ENCODE measurements at places on chromosomes 13 and 19.

DNA sequence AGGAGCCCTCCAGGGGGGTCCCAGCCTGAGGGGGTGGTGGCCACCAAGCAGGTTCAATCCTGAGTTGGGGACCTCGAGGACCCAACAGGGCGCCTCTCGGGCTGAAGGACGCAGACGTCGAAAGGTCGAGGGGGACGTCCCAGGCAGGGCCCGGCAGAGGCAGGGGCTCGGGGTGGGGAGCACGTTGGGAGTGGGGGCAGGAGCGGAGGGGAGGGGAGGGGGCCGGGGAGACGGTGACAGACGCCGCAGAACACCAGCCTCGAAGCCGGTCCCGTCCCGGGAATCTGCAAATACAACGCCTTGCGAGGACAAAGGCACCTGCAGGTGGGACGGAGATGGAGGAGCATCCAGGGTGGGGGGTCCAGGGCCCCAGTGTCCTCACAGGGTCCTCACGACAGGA, 4.1 kb downstream of the FGF22 start:
- no peak for DNase-seq

DNA sequence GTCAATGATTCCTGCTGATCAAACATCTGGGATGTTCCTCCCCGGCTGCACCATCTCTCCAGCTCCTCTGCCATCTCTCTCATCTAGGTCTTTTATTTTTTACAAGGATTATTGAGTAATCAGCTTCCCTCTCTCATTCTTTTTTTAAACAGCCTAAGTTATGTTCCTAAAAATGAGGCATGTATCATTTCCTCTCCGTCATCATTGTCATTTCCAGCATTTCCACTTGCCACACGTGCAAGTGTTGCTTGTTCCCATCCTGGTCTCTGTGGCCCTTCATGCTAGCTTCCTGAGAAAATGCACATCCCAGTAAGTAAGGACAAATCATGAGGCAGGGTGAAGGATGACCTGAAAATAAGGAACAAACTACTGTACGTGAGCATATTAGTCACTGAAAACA, 102.7 kb upstream of the POSTN start:
- DNase-seq = no peak

GRCh38 chr13:19182536-19182935, 912 bp upstream of the TUBA3C start:
- no peak for DNase-seq

- DNase-seq = no peak
Observed at GRCh38 chr13:63149375-63149774, 1733.7 kb upstream of the PCDH20 start.

- DNase-seq = peak; percentile 23
Observed at GRCh38 chr13:41428155-41428554, 29.2 kb upstream of the RGCC start.

- peak; percentile 10 for DNase-seq
Observed at GRCh38 chr19:1315470-1316166, 29.9 kb downstream of the EFNA2 start.

GRCh38 chr13:29802621-29803020, 47.8 kb downstream of the UBL3 start:
- DNase-seq = no peak

GRCh38 chr19:31261603-31262212, 87.5 kb downstream of the TSHZ3 start:
- no peak for DNase-seq

- DNase-seq = peak; percentile 86
Observed at GRCh38 chr13:99434258-99434788, 66.9 kb upstream of the TM9SF2 start.

DNA sequence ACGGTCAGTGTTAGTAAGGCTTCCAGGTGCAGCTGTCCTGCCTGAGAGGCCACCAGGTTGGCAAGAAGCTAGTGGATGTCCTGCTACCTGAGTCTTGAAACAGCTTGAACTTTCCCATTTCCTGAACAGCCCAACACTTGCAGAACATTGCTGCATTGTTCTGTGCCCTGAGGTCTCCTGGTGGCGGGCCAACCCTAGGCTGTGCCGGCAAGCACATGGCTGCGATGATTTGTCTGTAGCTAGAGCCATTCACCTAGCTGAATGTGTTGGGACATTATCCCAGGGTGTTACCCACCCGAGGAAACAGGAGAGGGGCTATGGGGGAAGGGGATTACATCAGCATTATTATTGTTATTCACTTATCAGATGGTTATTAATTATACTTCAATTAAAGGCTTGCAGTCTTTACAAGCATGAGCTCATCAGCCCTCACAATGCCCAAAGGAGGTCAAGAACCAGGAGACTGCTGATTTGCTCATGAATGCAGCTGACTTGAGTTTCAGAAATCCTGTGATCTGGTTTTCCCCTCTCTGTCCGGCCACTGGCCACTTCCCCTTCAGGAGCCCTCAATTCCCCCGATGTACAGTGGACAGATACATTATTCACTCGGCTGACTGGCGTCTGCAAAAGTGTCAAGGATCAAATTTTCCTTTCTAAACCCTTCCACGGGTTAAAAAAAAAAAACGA, 187.6 kb upstream of the TSC22D1 start:
- no peak for DNase-seq

- DNase-seq = no peak
Observed at GRCh38 chr19:31214997-31215396, 134.2 kb downstream of the TSHZ3 start.

GRCh38 chr19:39843919-39844793, 2.0 kb downstream of the FBL start:
- no peak for DNase-seq

DNA sequence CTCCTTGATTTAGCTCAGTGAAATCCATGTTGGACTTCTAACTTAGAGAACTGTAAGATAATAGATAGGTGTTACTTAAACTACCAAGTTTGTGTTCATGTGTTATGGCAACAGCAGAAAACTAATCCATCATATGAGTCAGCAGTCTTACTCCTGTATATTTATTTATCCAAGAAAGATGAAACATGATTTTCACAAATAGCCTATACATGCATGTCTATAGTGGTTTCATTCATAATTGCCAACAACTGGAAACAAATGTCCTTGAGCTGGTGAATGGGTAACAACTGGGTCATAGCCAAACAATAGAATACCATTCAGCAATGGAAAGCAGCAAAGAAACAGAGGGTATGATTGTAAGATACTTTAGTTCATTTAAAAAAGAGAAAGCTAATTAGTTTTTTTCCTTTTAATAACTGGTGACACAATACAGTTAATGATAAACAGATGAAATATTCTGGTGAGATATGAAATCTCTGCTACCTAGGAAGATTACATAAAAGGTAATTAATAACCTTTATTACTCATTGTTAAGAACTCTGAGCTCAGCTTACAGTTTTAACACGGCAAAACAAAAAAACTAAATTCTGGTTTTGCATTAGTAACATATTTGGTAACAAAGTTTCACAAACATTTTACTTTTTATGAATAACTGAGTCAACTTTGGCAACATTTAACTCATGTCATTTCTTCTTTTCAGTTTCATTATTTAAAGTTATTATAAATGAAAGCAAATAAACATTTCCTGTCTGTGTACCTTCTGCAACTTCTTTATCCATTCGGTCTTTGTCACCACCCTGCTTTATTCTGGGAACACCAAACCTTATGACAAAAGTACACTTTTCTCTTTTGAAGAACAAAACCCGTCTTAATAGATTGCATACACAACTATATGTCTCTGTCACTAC, 181.3 kb downstream of the LIG4 start:
- DNase-seq = no peak

DNA sequence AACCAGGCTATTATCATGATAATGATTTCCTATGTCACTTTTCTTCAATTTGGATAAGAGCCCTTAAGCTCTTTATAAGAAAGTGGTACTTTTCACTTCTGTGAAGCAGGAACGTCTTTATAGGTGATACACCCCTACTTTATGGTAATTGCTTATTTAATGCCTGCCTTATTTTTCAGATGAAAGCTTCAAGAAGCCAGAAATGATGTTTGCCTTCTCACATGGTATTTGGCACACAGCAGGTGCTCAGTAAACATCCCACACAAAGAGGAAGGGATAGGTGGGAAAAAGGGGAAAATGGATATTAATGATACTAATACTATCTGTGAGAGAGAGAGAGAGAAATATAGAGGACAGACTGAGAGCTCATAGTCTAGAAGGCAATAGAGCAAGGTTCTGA, 29.0 kb upstream of the WASF3 start:
- no peak for DNase-seq

DNA sequence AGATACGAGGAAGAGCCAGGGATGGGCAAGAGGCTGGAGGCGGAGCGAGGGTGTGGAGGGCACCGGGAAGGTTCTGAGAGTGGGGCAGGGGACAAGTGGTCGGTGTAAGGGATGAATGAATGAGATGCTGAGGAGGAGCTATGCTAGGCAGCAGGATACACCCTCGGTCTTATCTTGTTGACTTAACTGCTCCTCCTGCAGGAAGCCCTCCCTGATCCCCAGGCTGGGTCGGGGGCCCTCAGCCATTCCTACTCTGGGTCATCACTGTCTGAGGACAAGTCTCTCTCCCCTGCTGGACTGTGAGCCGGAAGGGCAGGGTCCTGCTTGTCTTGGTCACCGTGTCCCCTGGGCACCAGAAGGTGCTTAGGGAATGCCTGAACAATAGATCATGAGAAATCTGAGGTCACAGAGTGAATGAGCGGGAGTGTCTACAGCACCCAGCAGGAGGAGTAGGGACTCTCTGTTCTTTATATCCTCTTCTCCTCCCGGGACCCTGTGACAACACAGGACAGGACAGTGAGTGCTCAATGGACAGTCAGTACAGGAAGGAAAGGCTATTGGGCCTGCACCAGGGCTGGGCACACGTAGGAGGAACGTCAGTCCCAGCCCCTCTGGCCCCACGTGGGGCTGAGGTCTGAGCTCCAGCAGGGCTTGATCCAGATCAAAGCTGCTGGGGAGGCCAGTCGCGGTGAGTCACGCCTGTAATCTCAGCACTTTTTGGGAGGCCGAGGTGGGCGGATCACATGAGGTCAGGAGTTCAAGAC, 6.5 kb downstream of the NKPD1 start:
- no peak for DNase-seq

DNA sequence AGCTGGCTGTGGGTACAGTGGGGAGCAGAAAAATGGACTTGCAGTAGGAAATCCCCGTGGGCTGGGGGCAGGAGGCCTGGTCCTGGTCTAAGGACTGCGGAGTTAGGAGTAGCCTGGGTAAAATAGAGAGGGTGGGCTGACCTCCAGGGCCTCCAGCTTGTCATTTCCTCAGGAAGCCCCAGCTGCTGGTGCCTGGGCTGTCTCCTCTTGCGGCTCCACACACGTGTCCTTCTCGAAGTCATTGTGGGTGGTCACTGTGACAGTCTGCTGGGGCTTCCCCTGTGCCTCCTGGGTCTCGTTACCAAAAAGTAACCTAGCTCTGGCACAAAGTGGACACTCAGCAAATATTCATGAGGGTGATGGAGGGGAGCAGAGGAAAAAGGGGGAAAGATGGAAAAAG, 259.7 kb downstream of the FGF9 start:
- no peak for DNase-seq

DNA sequence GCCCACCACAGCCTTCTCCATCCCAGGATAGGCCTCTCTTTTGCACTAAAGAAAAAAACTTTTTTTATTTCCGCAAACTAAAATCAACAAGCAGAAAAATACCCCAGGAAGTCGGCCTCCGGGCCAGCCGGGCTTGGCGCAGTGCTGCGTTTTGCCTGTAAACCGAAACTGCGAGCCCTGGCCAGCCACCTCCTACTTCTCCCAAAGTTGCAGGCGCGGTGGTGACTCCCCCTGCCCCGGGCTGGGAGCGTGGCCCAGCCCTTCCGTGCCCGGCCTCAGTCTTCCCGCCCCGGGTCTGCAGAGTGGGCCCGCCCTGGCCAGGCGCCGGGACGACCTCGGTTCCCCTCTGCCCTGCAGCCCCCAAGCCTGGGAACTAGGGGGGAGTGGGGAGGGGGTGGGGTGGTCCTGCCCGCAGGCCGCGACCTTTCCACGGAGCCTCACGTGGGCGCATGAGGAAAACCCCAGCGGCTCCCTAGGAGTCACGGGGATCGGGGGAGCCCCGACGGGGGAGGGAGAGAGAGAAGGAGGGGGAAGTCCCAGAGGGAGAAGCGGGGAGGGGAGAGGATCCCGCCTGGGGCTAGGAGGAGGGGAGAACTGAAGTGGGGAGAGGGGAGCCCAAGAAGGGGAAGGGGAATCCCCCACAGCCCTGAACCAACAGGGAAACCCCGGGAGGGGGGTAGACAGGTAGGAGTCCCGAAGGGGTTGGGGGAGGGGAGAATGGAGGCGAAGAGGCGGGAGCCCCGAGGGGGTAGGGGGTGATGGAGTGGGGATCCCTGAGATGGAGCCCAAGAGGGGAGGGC, 3.0 kb downstream of the GADD45B start:
- peak; percentile 58 for DNase-seq

Data from stimulated activated CD4-positive, alpha-beta T cell treated with anti-CD3 and anti-CD28 coated beads, Interleukin-4, amount 100 ng/mL, for 4 hours (primary cell).